Posterior cingulate gyrus (tissue), 11 donors: ENCODE measurements at places on chromosomes 11 and 22.

- DNase-seq: no peak
These were observed 9.4 kb downstream of the SLC5A12 start for GRCh38 chr11:26712497-26712896.

GRCh38 chr22:50672041-50672440, 582 bp upstream of the SHANK3 start:
- no peak for DNase-seq

DNA sequence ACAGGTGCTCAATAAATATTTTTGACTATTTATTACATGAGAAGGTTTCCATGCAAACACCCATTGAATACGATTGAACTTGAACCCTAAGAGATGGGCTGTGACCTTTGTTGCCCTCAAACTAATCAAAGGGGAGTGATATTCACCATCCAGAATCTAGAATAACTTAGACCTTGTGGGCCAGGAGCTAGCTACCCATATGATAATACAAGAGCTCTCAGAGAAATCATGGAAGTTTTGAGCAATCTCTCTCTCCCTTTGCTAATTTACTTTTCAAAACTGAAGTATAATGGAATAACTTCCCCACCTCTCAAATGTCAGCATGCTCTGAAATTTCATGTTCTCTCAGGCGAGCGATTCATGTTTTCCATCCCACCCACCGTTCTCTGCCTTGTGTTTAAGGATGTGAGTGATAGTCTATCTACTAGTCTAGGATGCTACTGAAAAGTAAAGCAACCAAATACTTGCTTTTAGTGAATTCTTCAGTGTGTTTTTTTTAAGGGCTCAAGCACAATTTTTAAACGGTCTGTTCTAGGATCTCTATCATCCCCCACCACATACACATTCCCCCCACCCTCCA, 33.3 kb downstream of the BARX2 start:
- DNase-seq: no peak

DNA sequence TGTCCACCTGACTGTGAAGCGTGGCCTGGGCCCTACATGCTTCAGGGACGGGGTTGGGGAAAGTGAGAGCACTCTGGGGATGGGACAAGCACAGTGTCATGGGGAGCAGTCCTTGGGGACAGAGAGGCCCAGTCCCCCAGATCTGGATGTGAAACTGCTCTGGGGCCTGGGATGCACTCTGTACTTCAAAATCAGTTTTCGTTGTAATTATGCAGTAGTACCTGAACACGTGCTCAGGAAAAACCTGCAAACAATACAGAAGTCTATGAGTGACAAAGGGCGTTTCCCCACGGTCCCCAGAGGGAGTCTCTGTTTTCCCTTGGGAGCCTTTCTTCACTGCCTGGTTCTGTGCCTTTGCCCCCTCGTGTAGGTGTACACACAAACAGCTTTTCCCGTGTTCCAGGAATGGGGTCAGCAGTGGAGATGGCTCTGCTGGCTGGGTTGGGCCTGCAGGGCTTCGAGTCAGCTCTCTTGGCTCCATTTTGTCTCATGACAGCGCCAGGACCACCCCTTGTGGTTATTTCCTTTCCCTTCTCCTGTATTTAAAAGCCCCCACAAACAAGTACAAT, 5.2 kb upstream of the TNFRSF13C start:
- DNase-seq: no peak

GRCh38 chr22:32333141-32333768, 24.4 kb upstream of the RFPL3 start:
- no peak for DNase-seq

DNA sequence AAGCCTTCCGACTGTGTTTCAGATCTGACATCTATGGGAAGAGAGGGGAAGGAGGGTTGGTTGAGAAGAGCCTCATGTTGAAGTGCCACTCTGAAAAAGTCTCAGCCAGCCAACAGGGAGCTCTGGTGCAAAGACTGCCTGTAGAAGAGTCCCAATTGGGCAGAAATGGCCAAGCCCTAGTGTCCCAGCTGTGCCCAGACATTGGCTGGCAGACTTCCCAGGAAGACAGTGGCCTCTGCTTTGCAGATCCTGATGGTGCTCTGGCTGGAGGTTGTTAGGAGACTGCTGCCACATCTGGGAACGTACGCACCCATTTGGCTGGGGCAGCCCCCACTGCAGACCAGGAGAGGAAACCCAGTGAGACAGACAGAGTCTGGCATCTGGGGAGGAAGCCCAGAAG, 3.2 kb upstream of the PLA2G3 start:
- no peak for DNase-seq

- no peak for DNase-seq
These were observed 38.0 kb upstream of the AMOTL1 start for GRCh38 chr11:94730153-94730552.

GRCh38 chr22:32588063-32588462, 113.5 kb downstream of the FBXO7 start:
- no peak for DNase-seq

- no peak for DNase-seq
These were observed 17.5 kb downstream of the TMPRSS6 start for GRCh38 chr22:37091994-37092393.

DNA sequence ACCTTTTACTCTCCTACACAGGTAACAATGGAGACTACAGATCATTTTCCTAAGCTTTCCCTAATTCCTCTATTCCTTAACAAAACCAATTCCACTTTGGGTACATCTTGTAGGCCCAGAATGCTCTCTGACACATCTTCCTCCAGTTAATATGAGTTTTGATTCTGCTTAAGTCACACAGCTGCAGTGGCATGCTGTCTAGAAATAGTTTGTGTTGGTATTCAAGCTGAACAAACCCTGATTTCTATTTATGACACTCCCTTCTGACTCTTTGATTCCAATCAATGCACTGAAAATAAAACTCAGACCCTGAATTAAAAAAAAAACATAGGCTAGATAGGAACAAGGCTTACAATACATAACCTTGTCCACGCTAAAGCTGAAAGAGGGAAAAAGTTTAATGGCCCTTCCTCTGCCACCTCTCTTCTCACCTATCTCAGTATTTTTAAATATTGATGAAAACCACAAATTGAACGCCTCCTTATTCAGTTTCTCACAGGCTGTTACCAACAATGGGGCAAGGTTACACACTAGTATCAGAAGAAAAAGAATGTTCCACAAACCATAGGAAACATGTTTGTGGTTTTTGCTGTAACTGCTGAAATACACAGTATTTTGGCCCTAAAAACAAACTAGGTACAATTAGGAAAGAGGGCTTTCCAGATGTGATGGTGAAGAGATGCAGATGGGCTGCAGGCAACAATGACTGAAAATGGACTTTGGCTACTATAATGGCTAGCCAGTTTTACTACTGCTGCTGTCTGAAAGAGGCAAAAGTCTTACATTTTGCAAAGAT, 35.7 kb upstream of the GAB2 start:
- no peak for DNase-seq

GRCh38 chr22:19992921-19993355, 23.7 kb downstream of the ARVCF start:
- DNase-seq: no peak

DNA sequence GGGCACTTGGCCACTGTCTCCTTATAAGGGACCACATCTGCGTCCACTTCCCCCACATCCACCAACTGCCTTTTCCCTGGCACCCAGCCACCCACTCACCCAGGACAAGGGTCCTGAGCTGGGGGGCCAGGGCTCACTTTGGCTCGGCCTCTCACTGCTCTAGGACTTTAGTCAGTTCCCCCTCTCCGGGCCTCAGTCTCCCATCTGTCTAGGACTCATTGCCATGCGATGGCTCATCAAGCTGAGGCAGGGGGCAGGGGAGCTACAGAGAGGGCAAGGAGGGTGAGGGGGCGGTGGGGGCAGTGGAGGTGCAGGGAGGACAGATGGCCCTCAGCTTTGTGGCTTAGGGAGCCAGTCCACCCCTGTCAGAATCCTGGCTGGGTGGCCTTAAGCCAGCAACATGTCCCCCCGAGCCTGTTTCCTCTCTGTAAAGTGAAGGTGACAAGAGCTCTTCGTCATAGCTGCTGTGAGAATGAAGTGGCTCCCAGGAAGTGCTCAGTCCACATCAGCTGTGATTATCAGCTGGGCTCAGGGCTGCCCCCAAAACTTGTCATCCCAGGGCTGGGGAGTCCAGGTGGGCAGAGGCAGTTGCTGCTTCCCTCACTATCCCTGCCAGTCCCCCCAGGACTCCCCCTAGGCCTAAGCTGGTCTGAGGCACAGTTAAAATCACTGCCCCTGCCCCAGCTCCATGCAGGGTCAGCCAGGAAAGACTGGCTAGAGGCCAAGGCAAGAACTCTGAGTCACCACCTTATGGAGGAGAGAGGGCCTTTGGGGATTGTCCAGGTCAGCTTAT, 14.9 kb downstream of the RAC2 start:
- no peak for DNase-seq

DNA sequence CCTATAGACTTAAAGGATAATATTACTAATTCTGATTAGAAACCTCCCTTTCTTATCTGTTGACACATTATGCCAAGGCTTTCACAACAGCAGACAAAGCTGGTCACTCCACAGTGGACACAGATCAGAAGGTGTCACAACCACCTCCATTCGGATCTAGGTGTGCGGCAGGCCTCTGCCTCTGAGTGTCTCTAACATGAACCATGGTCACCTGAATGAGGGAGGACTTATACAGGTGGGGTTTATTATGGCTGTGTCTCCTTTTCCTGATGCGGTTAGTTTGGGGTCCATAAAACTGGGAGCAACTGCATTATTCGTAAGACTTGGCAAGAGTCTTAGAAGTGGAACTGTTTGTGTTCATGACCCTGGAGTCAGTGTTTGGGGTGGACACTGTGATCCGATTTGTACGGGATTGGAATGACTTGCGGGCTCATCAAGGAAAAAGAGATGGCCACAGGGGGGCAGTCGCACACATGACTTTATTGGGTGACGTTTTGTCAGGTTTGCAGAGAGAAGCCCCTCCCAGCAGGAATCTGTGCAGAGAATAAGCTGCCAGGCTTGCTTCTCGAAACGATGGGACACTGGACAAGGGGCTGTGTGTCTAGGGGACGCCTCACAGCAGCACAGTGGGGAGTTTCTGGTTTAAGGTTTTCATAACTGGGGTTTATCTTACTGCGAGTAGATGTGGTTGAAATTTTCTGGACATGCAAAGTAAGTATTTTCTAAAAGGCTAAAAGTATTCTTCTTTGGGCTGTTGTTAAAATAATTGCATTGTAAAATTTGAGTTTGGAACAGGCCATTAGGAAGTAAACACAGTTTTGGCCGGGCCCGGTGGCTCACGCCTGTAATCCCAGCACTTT, 90.6 kb downstream of the GAB4 start:
- DNase-seq: peak; percentile 66

DNA sequence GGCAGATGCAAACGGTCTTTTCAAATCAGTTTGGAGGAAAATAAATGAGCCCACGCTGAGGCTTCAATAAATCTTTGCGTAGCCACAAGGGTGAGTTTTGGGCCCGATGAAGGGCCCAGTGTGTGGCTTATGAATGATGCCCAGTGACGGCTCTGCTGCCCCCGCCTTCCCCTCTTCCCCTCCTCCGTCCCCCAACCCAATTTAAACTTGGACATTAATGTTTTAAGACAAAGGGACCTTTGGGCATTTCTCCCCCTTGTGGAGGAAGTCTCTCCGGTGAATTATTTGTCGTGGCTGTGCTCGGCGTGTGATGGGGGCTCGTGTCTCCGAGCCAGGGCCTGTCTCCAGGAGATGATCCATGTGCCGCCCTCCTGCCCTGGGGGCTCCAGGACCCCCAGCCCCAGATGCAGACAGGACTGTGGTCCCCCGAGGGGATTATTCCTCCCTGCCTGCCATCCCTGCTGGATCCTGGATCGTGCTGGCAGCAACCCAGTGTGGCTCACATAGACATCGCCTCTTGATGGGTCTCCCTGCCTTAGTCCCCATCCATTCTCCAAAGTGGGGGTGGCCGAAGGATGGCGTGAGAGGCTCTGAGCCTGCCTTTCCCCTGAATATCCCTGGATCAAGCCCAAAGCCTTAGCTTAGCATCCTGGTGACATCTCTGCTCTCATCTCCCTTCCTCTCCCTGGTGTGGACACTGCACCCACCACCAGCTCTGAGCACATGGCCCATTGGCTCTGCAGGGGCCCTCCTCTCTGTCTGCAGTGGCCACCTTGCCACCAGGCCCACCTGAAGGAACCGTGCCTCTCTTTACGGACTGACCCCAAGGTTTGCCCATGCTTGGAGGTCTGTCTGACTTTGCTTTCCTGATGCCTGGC, 56.4 kb downstream of the SMIM38 start:
- DNase-seq: no peak

GRCh38 chr22:35460688-35461087, 60.7 kb downstream of the MCM5 start:
- peak; percentile 8 for DNase-seq

DNA sequence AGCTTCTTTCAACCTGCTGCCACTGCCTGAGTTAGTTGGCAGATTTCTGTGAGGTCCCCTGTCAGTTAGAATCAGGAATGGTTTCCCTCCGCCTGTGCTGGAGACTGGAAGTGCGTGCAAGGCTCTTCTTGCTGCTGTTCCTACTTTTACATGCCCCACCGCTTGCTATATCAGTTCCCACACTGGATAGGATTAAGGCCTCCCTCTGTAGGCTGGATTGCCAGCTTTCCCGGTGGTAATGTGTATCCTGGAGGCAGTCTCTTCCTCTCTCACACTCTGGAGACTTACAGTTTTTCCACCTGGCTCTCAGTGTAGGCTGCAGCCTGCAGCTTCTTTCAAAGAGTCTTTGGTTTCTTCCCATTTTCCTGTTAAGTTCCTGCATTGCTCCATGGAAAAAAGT, 66.5 kb downstream of the ARHGAP42 start:
- DNase-seq: no peak
